ENCODE measurements at places on chromosomes 3 and 15.
A peak's percentile ranks its signal among the peaks of the same experiment; 100 is the strongest.

DNA sequence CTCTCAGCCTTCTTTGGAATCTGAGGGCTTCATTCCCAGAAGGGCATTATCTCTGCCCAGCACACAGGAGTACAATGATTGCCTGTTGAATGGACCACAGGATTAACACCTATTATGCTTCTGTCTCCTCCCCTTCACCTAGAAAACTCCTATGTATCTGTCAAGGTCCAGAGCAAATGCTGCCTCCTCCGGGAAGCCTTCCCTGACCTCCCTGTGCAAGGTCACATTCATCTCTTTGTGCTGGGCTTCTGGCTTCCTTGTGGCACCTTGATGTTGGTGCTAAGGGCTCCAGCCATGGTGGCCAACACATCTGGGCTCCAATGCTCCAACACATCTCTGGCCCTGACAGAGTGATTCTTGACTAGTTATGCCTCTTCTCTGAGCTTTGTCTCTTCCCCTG is 49.9 kb upstream of the ATP2B2 start:
- no peak for DNase-seq

DNA sequence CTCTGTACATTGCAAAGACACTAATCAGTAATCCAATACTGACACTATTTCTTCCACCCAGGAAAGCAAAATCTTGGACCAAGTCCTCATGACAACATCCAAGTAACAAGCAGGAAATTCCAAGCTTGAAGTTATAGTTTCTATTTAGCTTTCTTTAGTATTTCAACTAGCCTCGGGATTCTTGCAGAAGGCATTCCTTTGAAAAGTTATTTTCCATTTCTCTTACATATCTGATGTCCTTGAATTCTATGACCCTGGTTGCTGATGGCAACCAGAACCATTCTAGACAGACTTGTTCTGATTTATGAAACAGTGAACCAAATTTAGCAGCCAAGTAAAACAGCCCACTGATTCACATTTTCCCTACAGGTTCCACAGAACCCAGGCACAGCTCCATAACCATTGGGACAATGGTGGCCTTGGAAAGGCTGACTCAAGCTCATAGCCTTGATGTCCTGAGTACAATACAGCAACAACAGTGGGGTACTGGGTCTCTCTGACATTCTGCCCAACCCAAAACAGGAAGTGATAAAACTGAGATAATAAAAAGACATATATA is 26.5 kb downstream of the P3H2 start:
- no peak for DNase-seq

DNA sequence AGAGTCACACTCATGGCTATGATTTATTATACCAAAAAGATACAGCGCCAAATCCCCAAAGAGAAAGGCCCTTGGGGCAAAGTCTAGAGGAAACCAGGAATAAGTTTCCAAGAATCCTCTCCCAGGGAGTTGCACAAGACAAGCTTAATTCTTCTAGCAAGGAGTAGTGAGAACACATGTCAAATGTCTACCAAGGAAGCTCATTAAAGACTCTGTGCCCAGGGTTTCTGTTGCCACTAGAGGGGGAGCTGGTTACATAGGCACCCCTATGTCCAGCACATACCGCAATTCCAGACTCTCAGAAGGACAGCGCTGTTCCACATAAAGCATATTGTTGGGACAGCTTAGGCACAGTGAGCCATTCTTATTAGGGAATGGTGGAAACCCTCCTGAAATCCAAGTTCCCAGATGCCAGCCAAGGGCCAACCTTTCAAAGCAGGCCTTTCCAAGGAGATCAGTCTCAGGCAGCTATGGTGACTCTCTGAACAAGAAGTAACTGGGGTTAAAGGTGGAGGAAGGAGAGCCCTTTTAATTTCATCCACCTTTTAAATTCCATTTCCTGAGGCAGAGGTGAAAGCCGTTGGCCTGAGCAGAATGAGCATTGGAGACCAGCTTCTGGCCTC is 194.2 kb downstream of the UACA start:
- DNase-seq, result peak; percentile 37

DNA sequence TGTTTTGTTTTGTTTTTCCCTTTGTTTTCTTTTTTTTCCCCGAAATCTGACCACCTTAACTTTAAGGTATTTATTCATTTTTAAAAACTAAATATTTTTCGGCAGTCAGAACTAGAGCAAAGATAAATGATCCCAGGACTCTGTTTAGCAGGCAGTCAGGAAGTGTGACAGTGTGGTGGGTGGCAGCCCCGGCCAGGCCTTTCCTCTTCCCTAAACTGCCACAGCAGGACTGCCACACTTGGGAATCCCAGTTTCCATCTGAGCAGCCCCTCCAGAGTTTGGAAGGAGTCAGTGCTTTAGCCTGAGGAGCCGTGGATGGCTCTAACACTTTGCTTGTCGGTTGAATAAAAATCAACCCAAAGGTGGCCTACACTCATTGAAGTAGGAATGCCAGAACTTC is 6.9 kb downstream of the CCRL2 start:
- peak; percentile 65 for DNase-seq

- peak; percentile 72 for DNase-seq
Measured at GRCh38 chr3:127457094-127457475, 133.4 kb downstream of the TPRA1 start.

DNA sequence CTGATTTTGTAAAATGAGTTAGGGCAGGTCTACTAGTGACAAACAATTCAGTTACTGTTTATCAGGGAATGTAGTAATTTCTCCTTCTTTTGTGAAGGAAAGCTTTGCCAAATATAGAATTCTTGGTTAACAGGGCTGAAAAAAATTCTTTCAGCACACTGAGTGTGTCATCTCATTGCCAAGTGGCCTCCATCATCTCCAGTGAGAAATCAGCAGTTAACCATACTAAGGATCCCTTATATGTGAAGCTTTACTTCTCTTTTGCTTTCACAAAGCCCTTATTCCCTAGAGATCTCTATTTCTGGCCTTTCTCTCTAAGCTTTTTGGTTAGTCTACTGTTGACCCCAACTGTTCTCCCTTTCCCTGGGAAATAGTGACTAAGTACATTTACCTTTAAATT is 269.1 kb downstream of the SCAPER start:
- DNase-seq, result no peak

- no peak for DNase-seq
Measured at GRCh38 chr3:128297401-128298138, 144.3 kb downstream of the EEFSEC start.

DNA sequence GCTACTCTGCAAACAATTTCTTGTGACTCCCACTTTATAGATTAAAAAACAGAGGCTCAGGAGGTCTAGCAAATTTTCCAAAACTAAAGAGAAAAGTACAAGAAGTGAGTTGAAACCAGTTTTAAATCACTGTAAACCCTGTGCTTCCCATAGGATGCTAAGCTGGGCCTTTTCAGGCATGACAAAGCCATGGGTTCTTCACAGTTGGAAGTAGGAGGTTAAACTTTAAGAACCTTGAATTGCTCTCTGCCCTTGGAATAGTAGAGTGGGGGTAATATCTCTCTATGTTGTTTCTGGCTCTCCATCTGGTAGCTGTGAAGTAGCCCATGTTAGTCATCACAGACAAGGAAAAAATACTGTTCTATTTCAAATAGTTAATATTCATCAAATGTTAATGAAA is 193.6 kb upstream of the SATB1 start:
- no peak for DNase-seq

GRCh38 chr3:141414800-141415462 is 46.6 kb downstream of the ZBTB38 start:
- no peak for DNase-seq

- no peak for DNase-seq
Measured at GRCh38 chr15:99343881-99344551, 92.7 kb downstream of the LRRC28 start.

DNA sequence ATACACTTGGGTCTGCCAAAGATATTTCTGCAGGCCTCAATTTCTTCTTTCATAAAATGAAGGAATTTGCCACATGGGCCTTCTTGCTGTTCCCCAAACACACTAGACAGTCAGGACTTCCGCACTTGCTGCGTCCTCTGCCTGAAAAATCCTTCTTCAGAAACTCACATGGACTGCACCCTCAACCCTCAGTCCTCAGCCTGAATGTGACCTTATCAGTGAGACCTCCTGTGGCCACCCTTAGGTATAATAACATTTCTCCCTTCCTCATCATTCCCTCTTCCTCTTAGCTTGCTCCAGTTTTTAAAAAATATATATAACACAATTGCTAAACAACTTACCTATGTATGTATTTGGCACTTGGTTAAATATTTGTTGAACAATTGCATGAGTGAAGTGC is 257.5 kb downstream of the MFSD1 start:
- no peak for DNase-seq

DNA sequence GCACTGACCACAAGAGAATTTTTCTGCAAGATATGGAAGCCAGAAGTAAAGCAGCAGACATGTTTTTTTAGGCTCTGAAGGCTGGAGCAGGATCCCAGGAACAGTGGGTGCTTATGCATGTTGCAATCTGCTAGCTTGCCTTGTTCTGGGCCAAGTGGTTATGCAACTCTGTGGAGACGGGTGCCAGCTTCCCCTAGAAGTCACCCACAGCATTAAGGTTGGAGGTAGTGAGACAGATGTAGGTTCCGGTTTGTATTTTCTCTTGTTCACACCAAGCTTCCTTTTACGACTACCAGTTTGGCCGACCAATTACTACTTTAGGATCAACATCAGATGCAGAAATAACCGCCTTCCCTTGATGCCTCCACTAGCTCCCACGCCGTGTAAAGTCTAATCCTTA is 11.1 kb downstream of the DPH3 start:
- peak; percentile 82 for DNase-seq

- DNase-seq, result no peak
Measured at GRCh38 chr3:112546216-112546759, 15.5 kb downstream of the ATG3 start.

DNA sequence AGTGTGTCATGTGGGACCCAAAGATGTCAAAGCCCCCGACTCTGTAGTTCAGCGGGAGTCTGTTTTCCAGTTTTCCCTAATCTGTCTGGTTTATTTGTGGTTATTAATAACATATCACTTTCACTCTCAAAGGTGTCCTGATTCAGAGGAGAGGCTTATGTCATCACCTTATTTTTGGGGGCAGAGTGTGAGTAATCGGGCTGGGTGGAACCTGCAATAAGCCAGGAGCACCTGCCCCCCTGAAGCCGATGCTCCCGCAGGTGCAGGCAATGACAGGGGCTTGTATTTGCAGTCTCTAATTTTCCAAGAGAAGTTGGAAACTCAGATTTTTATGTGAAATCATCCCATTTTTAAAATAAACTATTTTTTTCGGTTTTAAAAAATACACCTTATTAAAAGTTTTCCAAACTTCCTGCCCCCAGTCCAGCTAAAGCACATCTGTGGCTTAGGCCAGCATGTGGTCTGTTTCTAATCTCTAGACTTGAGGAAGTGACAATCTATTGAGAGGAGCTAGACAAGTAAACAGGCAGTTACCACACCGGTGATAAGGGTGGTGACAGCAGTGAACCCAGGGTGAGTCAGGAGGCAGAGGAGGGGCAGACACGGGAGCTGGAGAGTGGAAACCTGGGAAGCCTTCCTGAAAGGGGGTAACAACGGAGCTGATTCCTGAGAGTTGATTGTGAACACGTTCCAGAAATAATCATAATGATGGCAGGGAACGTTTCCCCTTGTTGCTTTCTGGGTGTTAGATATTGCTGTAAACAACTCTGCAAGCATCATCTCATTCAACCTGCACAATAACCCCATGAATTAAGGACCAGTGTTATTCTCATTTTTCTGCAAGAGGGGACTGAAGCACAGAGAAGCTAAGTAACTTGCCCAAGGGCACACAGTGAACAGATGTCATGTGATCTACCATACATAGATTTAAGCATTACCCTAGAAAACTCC is 37.2 kb downstream of the BHLHE40 start:
- peak; percentile 60 for DNase-seq

GRCh38 chr3:29606416-29606815 is 325.5 kb downstream of the RBMS3 start:
- DNase-seq, result no peak

- no peak for DNase-seq
Measured at GRCh38 chr3:142858043-142858442, 30.8 kb downstream of the PCOLCE2 start.

- DNase-seq, result no peak
Measured at GRCh38 chr15:58081891-58082290, 16.4 kb upstream of the ALDH1A2 start.

- DNase-seq, result no peak
Measured at GRCh38 chr3:179732661-179733348, 80.0 kb downstream of the USP13 start.

DNA sequence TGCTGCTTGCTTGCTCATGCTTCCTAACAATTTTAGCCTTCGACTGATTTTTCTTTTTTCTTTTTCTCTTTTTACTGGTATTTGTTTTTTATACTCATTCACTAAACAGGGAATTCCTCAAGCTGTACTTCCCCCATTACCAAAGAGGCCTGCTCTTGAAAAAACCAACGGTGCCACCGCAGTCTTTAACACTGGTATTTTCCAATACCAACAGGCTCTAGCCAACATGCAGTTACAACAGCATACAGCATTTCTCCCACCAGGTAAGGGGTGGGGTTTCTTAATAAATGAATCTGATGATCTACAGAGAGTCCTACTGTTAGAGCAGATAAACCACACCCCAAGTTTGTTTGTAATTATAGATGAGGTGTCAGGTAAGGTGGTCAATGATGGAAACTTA is 178.8 kb downstream of the MBNL1 start:
- DNase-seq, result peak; percentile 34

GRCh38 chr15:100897221-100898151 is 17.9 kb downstream of the ALDH1A3 start:
- DNase-seq, result no peak

GRCh38 chr3:188647237-188647636 is 493.3 kb downstream of the LPP start:
- no peak for DNase-seq

DNA sequence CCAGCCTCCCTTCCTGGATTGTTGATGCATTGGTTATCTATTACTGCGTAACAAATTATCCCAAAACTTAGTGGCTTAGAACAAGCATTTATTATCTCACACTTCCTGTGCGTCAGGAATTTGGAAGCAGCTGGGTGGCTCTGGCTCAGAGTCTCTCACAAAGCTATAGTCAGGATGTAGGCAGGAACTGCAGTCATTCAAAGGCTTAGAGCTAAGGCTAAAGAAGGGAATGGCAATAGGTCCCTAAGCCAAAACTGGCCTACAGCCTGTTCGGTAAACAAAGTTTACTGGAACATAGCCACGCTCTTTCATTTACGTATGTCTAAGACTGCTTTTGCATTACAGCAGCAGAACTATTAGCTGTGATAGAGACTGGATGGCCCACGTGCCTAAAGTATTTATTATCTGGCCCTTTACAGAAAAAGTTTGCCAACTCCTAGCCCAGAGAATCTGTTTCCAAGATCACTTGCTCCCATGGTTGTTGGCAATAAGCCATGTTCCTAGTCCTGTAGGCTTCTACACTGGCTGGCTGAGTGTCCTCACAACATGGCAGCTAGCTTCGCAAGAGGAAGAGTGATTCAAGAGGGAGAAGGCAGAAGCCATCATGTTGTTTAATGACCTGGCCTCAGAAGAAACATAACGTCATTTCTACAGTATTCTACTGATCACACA is 132.4 kb downstream of the SNRK start:
- no peak for DNase-seq

DNA sequence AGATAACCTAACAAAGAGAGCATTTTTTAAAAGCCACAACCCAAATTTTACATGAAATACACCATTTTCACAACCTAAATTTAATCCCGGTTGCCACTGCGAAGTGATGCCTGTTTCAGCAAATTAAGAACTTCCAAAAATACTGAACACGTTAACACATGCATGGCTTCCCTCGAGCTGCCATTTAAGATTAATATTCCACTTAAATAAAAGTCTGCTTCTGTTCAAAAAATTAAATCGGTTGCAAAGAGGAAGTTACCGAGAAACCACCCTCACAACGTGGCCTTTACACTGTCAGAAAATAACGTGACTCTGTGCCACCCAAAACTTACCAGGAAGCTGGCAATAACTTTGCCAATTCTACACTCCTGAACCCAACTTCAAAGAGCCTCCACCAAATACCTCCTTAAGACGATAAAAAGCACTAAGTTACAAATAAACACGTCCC is 1.2 kb downstream of the TBL1XR1 start:
- peak; percentile 78 for DNase-seq

All from suppressor macrophage treated with lipopolysaccharide for 1 hour (primary cell).